Retina (tissue), 1 donor: ENCODE measurements at places on chromosomes 13 and 19.

GRCh38 chr13:106036870-106037269 is 498.6 kb downstream of the EFNB2 start:
- no peak for DNase-seq

GRCh38 chr13:43134868-43135267 is 111.5 kb downstream of the DNAJC15 start:
- DNase-seq, result no peak

GRCh38 chr19:12656899-12657571 is 9.5 kb downstream of the MAN2B1 start:
- no peak for DNase-seq

DNA sequence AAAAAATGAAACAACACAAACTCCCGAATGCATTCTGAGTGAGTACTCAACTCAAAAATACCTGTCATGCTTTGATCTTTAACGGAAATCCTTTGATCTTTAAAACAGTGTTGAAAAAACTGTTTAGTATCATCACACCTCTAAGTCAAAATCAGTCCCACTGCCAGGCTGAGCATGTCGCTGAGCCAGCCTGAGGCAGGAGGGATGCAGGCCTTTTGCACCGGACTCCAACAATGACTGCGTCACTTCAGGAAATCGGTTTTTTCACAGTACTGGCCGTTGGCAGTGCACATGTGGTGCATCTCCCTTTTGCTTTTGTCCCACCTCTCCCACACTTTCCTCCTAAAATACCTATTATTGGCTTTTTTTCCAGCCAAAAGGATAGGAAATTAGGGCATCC is 78.2 kb downstream of the SHISA2 start:
- no peak for DNase-seq

GRCh38 chr13:36357692-36358091 is 11.5 kb upstream of the SPART start:
- no peak for DNase-seq

GRCh38 chr19:38360839-38361631 is 13.3 kb upstream of the PSMD8 start:
- no peak for DNase-seq

GRCh38 chr13:71602344-71602743 is 264.7 kb downstream of the DACH1 start:
- no peak for DNase-seq
